ENCODE measurements at places on chromosomes 3 and 15. TPM values are rescaled to one million over a fixed set of nuclear protein-coding genes. Genes with fewer than 3 reads are reported as not detected.

SLC12A6 gene
- polyA plus RNA-seq = 8.0 TPM

NANOGP8 gene
- polyA plus RNA-seq = not detected

GRCh38 chr3:29176501-29176900 lies 104.4 kb upstream of the RBMS3 start:
- no peak for DNase-seq

ASTE1 gene
- 1.3 TPM for polyA plus RNA-seq

LDHAL6B gene
- polyA plus RNA-seq = not detected

DNA sequence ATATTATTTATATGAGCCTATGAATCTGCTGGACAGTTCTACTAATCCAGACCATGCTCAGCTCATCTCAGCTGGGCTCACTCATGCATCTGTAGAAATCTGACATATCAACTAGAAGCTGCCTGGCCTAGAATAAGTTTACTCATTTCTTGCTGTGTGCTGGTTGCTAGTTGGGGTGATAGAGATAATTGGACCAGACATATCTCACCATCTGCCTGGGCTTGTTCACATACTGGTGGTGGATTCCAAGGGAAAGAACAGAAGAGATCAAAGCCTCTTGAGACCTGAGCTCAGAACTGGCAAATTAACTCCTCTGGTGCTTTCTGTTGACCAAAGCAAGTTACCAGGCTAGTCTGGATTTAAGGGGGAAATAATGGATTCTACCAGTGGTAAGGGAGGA lies 109.1 kb downstream of the NSUN3 start:
- DNase-seq = no peak

GRCh38 chr3:32414522-32415202 lies 23.0 kb downstream of the CMTM7 start:
- peak; percentile 46 for DNase-seq

HGD gene
- not detected for polyA plus RNA-seq

DNA sequence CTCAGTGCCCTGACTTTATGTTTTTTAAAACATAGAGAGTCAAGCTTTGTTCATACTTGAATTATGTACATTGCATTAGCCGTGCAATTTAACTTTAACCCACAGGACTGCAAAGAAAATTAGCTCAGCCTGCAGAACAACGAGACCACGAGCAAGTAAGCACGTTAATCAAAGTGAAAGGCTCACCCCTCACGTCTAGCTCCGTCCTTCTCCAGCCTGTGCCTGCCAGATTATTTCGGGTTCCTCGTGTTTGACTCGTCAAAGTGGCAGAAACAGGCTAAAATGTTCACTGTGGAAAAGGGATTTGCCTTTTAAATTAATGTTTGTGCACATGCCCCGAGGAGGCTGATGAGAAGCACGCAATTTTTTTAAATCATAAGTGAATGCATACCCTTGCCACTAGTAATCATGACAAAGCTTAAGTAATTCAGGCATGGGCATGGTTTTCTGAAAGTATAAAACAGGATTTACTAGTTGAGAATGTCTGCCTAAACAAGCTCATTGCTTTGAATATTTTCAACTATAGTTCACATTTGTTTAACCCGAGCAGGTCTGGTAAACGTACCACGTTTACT lies 15.3 kb downstream of the ZBTB38 start:
- DNase-seq = no peak

DNA sequence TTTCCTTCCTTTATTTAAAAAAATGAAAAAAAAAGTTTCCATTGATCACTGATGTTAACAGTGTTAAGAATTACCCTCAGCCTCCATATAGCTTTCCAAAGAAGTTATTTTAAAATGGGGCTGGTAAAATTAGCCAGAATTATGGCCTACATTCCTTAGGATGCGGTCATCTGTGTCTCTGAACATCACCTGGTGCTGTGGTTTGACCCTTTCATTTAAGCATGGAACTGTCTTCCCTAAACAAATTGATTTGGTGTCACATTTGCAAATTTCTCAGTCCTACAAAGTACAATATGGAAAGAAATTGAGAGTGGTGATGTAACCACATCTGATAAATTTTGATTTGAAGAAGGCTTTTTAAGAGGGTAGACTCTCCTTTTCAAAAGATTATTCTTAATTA lies 40.3 kb upstream of the ZPLD1 start:
- DNase-seq = no peak

DNA sequence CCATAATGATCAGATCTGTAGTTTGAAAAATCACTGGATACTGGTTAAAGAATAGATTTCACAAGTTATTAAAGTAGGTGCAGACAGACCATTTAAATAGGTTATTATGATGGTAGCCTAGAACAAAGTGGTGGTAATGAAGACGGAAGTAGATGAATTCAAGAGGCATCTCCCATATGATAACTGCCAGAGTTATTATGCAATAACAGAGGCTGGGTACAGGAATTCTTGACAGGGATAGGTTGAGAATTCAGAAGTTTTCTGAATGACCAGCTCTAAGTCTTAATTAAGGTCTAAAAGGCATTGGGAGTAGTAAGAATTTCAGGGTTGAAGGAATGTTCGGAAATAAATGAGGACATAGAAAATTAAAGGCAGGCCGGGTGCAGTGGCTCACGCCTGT lies 108.9 kb downstream of the PEAK1 start:
- DNase-seq = no peak

IL17RE gene
- not detected for polyA plus RNA-seq

Measured in CD14-positive monocyte (primary cell).